ENCODE measurements at places on chromosomes 6 and 20.

DNA sequence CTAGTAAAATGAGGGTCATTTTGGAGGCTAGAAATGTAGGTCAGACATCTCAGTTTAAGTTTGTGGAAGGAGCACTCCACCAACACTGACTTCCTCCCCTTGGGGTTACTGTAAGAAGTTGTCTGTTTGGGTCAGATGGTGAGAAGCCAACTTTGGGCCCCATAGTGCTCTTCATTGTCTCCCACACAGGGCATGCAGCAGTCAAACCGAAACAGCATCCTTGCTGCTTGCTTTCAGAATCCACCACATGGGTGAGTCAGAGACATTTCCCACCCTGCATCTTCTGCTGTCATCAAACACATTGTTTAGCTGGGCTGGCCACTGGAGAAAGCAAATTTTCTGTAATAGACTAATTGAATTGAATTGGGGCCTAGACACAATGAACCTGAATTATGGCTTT is 16.8 kb downstream of the IL17F start:
- DNase-seq = no peak

DNA sequence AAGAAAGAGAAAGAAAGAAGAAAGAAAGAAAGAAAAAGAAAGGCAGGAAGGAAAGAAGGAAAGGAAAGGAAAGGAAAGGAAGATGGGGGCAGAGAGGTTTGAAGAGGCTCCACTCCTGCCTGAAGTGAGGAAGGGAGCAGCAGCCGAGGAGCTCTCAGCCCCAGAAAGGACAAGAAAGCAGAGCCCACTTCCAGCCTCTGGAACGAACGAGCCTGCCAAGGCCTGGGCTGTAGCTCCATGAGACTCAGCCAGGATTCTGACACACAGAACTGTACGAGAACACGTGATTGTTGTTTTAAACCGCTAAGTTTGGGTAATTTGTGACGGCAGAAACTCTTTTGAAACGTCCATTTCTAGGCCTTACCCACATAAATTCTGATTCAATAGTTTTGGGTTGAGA is 69.5 kb downstream of the TTLL2 start:
- no peak for DNase-seq

GRCh38 chr20:62667530-62668440 is 25.5 kb downstream of the SLCO4A1 start:
- no peak for DNase-seq

- DNase-seq = no peak
These were observed 10.2 kb upstream of the DNAJC5 start for GRCh38 chr20:63884506-63885263.

DNA sequence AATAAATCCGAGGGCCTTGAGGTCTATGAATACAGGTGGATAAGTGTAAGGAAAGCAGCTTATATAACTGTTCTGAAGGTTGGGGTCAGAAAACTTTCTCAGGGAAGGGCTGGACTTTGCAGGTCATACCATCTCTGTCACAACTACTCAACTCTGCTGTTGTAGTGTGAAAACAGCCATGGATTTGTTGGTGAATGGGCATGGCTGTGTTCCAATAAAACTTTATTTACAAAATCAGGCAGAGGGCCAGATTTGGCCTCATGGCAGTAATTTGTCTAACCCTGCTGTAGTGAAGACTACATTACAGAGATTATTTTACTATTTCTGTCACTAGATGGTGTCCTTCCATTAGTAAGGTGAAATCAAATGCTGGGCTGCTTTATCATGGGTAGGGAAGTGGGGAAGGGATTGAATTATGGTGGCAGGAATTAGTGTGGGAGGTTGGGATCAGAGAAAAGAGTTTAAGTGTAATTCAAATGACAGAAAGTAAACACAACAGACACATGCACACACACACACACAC is 409.6 kb upstream of the CHD6 start:
- no peak for DNase-seq

DNA sequence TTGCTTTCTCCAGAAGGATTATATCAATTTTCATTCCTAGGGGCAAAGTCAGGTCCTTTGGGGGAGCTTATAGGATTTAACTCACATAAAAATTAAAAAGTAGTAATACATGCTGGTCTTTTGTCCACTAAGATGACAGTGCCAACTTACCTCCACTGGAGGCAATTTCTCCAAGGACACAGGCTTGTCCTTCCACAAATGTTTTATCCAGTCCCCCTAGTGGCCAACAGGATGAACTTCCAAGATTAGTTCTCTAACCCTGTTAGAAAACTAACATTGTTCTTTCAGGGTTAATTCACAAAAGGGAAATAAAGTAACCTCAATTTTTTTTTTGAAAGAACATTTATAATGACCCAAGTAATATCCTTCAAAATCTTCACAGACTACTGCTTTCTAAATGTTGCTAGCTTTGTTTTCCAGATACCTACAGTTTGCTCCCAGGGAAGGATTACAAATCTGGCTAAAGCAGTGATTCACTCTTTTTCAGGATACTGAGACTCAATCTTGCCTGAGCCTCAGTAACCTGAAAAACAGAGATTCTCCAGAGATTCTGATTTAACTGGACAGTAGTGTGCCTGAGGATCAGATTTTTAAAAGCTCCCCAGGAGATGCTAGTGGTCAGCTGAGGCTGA is 31.7 kb upstream of the UBR2 start:
- DNase-seq = peak; percentile 86

DNA sequence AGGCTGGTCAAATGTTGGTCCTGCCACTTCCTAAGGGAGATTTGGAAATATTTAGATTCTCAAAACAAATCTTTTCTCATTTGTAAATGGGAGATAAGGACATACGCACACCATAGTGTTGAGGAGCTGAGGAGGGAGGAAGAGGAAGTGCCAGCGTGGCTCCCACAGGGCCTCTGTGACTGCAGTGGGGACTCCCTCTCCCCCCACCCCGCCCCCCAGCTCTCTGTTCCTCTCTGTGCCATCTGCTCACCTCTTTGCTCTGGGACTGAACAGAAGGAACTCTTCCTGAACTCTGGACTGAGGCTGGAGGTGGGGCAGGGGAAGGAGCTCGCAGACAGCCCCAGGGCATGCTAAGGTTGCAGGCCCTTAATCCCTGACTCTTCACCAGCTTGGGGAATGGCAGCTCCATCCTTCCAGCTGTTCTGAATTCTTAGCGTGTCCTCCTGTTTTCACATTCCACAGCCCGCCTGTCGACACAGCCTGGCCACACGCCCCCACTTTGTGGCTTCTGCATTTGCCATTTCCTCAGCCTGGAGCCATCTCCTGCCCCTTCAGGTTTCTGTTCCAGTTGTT is 11.4 kb downstream of the DDX27 start:
- DNase-seq = peak; percentile 25

Data from ELR (cell line).